Occipital lobe (tissue), 3 donors: ENCODE measurements at places on chromosomes 5 and 9. TPM values are rescaled to one million over a fixed set of nuclear protein-coding genes. Genes with fewer than 3 reads are reported as not detected.

DNA sequence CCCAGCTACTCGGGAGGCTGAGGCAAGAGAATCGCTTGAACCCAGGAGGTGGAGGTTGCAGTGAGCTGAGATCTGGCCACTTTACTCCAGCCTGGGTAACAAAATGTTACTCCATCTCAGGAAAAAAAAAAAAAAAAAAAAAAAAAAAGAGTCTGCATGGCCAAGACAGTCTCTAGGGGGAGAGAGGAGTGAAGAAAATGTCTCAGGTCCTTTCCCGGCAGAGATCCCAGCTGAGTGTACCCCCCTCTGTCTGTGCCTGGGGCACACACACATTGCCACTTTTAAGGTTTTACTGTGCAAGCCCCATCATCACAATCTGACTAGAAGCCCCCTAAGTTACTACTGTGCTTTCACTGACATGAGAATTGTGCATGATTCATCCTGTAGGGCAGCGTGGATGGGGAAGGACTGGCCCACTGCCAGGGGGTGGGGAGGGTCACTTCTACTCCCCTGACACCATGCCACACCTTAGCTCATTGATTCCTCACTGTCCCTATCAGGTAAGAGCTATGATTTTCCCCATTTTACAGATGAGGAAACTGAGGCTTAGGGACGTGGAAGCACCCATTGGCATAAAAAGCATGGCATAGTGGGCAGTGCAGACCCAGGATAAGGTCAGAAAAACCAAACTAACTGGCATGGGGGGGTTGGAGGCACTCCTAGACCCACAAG, 102.3 kb upstream of the LARP1 start:
- DNase-seq: no peak

DNA sequence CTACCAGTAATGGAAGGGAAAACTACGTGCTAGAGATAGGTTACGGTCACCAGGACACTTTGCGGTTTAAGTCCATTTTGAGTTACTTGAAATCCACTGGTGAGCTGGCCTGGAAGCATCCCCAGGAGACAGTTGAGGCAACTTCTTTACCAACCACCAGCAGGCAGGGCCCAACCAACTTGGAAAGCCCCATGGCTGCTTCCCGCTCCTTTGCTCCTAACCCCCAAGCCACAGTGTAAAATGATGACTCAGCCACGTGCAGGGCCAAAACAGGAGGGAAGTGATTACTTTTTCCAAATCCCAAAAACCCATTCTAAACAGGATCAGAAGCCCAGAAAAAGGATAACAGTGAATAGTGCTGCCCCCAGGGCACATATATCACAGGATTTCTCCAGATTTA, 87.4 kb downstream of the PAX5 start:
- no peak for DNase-seq

DNA sequence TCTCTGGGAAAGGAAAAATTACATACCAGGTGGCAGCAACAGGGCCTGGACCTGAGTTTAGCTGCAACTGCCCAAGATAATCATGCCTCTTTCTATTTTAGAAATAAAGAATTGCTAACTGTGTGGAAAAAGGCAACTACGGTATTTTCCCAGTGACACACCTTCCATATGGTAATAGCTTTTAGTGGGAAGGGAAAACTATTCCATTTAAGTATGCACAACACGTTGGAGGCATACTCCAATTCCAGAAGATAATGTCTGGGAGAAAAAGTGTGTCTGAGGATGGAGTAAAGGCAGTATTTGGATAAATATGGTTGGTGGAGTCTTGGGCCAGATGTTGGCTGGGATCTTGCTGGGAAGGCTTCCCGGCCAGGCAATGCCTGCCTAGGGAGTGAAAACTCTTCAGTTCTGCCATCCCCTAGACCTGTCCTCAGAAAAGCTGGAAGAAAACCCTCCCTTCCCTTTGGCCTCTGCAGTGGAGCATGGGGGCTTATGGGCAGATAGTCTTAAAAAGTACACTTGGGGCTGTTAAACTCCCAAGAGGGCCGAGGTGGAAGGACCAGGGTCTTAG, 40.6 kb downstream of the SH3PXD2B start:
- no peak for DNase-seq

GRCh38 chr5:141002605-141002965, 36.3 kb downstream of the PCDHAC2 start:
- DNase-seq: no peak

DNA sequence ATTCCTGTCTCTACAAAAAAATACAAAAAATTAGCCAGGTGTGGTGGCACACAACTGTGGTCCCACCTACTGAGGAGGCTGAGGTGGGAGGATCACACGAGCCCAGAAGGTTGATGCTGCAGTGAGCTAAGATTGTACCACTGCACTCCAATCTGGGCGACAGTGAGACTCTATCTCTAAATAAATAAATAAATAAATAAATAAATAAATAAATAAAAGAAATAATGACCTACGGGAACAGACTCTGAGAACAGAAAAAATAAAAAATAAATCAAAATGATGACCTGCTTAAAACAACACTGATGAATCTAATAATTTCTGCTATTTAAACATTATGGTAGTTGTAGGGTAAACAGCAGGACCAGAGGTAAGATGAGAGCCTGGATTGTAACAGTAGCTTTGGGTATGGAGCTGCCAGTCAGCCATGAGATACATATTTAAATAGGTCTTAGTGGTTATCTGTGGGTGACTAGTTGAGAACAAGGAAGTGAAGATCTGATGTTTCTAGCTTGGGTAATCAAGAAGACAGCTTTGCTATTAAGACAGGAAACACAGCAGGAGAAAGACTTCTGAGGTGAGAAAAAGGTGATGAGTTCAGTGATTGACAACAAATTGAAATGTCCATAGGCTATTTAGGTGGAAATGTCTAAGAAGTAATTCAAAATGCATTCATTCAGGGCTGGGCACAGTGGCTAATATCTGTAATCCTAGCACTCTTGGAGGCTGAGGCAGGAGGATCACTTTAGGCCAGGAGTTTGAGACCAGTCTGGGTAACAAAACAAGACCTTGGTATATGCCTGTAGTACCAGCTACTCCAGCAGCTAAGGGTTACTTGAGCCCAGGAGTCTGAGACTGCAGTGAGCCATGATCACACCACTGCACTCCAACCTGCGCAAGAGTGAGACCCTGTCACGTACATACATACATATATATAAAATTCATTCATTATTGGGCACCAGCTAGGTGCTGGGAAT, 11.0 kb downstream of the RNF145 start:
- no peak for DNase-seq

GRCh38 chr5:169331292-169331852, 30.4 kb upstream of the SLIT3 start:
- DNase-seq: no peak

- no peak for DNase-seq
Observed at GRCh38 chr5:176816791-176817347, 6.5 kb downstream of the UNC5A start.

GRCh38 chr5:37207802-37208201, 41.4 kb downstream of the CPLANE1 start:
- no peak for DNase-seq

- DNase-seq: peak; percentile 80
Observed at GRCh38 chr9:96417051-96417586, 1.1 kb downstream of the ZNF367 start.

GRCh38 chr5:1093361-1093760, 18.5 kb downstream of the SLC12A7 start:
- no peak for DNase-seq

- DNase-seq: no peak
Observed at GRCh38 chr9:88166660-88167059, 28.4 kb upstream of the SPATA31C2 start.

GRCh38 chr9:105900123-105900522, 205.8 kb downstream of the TMEM38B start:
- no peak for DNase-seq

DNA sequence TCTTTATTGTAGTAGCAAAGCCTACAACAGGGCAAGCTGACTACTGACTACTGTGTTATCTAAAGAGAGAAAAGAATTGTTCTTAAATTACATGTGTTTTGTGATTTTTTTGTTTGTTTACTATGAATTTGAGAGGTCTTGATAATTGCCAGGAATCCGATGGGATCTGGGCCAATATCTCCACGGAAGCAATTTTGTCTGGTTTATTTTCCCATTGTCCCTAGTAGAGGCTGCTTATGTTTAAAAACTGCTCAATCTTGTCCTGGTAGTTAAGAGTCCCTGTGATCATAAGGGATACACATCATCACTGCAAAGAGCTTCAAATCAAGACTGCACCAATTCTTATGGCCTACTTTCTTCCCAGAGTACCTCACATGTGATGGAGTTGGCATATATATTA, 94.4 kb downstream of the GLDC start:
- DNase-seq: no peak

DNA sequence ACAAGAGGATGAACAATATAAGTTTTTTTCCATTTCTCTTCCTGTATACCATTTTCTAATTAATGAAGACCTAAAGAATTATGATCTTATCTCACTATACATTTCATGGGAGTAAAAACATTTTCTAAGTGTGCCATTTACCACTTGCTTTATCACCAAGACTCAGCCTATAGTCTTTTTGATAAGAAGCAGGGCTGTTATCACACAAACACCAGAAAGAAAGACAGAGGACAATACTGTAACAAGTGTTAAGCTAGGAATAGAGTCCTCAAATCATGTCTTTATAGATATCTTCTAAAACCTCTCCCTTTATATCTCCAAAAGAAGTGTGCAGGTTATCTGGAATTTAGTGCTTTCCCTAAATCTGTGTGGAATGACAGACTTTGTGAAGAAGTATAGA, 119.7 kb downstream of the FAM174A start:
- DNase-seq: no peak

- DNase-seq: no peak
Observed at GRCh38 chr5:121962958-121963357, 1.2 kb downstream of the SRFBP1 start.

DNA sequence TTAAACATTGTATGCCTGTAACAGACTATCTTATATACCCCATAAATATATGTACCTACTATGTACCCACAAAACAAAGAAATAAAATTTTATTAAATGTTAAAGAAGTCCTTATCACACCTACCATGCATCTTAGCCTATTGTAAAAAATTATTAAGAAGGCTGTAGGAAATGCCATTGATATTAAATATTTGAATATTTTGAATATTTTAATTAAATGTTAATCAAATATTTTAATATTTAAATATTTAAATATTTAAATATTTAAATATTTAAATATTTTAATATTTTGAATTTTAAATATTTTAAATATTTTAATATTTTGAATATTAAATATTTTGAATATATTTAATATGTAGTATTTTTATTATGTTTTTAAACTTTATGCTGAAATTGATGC, 331.5 kb upstream of the ATP10B start:
- DNase-seq: no peak

DNA sequence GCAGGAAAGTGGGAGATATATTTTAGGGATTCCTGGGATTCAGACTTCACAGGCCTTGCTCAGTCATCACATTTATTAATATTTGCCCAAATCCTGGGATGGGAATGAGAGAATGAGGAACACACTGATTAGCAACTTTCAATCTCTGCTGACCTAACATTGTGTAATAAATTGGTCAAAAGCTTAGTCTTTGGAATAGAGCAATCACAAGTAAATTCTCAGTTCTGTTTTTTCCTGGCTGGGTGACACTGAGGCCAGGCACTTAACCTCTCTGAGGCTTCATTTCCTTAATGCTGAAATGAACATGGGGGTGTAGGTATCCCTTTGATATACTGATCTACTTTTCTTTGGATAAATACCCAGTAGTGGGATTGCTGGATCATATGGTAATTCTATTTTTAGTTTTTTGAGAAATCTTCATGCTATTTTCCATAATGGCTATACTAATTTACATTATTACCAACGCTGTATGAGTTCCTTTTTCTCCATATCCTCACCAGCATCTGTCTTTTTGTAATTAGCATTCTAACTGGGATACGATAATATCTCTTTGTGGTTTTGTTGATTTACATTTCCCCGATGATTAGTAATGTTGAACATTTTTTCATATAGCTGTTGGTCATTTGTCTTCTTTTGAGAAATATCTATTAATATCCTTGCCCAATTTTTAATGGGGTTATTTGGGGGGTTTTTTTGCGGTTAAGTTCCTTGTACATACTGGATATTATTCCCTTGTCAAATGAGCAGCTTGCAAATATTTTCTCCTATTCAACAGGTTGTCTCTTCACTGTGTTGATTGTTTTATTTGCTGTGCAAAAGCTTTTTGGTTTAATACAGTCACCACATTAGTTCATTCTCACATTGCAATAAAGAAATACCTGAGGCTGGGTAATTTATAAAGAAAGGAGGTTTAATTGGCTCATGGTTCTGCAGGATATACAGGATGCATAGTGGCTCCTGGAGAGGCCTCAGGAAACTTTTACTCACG, 36.8 kb upstream of the NIPBL start:
- no peak for DNase-seq

DNA sequence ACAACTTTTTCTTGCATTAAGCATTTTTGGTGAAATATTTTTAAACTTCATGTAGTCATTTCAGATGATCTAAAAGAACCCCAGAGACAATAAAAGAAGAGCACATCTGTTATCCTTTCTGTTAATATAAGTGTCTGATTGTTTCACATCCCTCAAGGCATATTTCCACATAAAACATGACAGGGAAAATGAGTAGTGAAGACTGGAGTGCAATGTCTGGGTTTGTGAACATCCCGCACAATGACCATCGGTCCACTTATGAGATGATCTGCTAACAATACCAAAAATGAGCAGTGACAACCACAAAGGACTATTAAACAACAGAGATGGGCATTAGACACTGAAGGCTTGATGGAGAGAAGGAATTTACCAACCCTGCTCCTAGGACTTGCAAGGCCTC, 209.1 kb downstream of the NR2F1-AS1 start:
- DNase-seq: no peak

DNA sequence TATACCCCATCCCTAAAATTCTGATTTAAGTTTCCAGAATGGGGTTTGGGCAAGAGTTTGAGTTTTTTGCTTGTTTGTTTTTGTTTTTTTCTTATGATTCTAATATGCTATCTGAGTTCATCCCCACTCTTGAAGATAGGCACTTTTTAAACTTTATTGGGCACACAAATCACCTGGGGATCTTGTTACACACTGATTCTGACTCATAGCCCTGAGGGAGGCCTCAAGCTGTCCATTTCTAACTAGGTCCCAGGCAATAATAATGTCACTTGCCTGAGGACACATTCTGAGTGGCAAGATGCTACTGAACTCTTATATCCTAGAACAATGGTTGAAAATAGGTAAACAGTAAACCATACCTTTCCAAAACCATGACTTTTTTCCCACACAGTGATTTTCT, 22.8 kb upstream of the ABLIM3 start:
- DNase-seq: no peak

GRCh38 chr5:130541617-130542221, 623.3 kb downstream of the HINT1 start:
- DNase-seq: no peak

GRCh38 chr9:131404581-131404980, 10.7 kb downstream of the PRRC2B start:
- no peak for DNase-seq

- no peak for DNase-seq
Observed at GRCh38 chr5:154241021-154241420, 50.5 kb downstream of the GALNT10 start.

The F2RL2 gene
- total RNA-seq: 0.31 TPM

The PSIP1 gene
- 160 TPM for total RNA-seq

The KLF4 gene
- 1.9 TPM for total RNA-seq

The LRRTM2 gene
- 104 TPM for total RNA-seq

The C5orf52 gene
- total RNA-seq: not detected

The FAM153A gene
- 2.8 TPM for total RNA-seq

The HACD4 gene
- 0.94 TPM for total RNA-seq

The SLC36A2 gene
- total RNA-seq: not detected

The ACTBL2 gene
- total RNA-seq: not detected

The FAM219A gene
- total RNA-seq: 23.1 TPM
